ELR (cell line): ENCODE measurements at places on chromosomes 13 and 19.

DNA sequence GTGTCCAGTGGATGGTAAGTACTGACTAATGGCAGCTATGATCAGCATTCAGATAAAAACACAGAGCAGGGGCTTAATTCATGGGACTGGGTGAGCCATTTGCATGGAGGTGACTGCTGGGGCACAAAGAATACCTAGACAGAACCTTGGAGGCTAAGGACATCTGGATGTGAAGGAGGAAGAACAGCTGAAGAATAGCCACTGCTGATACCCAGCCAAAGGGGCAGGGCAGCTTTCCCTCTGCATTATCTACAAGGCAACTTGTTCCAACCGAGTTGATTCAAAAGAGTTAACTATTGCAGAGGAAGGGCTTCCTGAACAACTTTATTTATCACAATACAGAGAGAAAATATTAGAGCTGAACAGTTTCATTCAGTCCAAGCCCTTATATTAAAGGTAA, 13.1 kb upstream of the THSD1 start:
- DNase-seq: no peak

DNA sequence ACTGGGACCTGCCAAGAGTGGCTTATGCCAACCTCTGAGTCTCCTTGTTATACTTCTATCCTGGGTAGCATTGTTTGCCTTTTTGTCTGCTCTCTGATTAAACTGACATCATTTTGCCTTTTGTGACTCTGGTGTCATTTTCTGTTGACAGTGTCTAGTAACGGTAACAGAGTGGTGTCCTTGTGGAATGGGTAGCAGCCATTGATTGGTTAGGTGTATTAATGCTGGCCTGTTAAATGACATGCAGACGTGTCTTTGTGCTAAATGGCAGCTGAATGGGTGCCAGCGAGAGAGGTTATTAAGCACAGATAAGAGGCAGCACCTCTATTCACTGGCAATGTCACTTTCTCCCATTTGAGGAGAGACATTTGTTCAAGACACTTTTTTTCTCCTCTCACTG, 1289.4 kb downstream of the PCDH9 start:
- no peak for DNase-seq

GRCh38 chr19:52345162-52345561, 9.1 kb downstream of the ZNF610 start:
- DNase-seq: no peak

DNA sequence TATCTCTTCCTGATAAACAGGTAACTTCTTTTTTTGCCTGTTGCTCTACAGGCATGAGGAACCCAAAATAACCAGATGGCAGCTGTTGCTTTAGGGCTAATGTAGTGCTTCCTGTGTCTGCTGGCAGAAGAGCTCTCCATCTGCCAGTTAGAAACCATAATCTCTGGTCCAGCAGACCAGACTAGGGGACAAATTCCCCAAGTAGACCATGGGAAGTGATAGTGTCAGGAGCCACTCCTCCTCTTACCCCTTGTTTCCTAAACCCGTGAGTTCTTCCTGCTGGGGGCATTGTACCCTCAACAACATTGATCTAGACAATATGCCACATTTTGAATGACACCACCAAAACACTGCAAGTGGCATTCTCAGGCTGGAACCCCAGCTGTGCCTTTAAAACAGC, 135.9 kb downstream of the DLEU7 start:
- DNase-seq: no peak

- no peak for DNase-seq
Measured at GRCh38 chr13:111919286-111919685, 147.7 kb upstream of the SOX1 start.

DNA sequence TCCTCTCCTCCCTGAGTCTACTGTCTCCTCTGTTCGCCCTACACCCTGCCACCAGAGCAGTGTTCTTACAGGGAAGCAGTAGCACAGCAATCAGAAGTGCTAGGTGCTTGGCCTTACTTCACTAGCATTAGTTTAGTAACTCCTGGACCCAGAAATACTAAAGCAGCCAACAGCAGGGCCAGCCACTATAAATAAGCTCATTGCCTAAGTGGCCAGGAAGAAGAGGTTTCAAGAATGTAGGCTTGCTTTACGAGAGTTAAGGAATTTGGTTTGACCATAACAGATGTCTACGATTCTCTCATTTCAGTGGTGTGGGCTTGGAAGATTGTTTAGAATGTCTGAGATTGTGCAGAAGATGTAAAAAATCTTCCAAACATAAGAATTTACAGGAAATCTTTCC, 103.3 kb downstream of the ZAR1L start:
- peak; percentile 51 for DNase-seq

DNA sequence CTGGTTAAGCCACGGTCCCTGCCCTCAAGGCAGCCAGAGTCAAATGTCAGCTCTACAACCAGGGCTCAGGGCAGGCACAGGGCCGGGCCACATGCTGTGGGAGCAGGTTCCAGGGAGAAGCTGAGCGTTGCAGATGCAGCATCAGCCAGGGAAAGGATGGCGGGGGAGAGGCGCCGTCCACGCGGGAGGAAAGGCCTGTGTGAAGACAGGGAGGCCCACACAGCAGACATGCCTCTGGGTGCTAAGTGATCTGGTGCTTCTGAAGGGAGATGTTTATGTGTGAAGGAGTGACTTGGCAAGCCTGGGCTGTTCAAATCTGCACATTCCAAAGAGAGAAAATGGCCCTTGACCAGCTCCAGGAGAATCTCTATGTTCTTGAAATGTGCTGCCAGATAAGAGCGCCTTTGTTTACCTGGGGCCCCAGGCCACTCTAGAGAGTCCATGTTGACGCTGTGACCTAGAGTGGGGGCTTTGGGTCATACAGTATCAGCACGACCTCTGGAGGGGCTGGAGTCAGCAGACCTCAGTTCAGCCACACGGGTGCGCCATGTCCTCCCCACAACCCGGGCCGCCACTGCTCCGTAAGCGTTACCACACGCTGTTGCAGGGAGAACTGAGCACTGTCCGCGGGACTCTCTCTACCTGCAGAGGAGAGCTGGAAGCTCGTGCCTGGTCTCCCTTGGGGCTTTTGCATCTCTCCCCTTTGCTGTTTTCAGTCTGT, 15.9 kb upstream of the ATF5 start:
- no peak for DNase-seq

GRCh38 chr19:11159598-11160439, 4.2 kb upstream of the SPC24 start:
- DNase-seq: peak; percentile 30

DNA sequence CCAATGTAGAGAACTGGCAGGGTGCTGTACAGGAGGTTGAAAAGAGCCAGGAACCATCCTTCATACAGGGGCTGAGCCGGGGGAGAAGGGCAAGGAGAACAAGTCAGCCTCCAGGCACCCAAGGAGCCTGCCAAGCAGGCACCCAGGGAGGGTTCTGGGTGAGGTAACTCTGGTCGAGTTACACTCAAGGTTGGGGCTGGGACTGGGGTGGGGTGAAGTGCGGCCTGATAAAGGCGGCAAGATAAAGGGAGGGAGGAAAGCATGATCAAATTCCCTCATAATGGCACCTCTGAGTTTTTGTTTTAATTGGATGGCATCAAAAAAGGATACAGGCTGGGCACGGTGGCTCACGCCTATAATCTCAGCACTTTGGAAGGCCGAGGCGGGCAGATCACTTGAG, 25.0 kb downstream of the ATP8B3 start:
- DNase-seq: no peak

DNA sequence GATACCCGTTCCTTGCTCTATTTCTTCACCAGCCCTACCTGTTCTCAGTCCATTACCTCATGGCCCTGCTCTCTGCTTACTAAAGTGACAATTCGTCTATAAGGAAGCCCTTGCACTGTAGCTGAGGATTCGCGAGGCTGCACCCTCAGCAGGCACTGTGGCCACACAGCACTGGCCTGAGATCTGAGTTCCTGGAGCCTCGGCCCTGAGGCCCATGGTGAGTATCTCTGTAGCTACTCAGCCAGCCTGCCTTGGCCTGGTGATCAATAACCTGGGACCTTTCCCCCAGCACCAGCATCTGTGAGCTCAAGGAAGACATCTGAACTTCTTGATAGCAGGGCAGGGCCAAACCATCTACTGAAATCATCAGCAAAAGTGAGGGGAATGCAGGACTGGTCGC, 90.7 kb downstream of the RGCC start:
- no peak for DNase-seq

- DNase-seq: no peak
Measured at GRCh38 chr19:5773276-5773675, 11.3 kb downstream of the PRR22 start.

GRCh38 chr13:90105276-90105675, 1242.2 kb upstream of the MIR17HG start:
- peak; percentile 86 for DNase-seq

DNA sequence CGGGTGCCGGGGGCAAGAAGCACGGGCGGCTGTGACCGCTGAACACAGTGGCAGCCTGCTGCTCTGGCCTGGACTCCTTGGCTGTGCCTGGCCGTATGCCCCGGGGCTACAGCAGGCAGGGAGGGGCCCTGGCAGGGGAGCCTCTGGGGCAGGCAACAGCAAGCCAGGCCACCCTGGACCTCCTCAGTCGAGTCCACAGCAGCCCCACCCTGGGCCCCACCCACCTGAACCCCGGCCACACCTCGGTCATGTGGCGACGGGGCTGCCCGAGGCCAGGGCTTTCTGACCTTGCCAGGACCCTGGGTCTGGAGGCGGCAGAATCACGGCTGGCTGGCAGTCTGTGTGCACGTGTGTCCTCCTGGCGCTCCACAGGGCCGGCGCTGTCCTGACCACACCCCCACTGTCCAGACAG, 8.7 kb downstream of the CILP2 start:
- no peak for DNase-seq

- no peak for DNase-seq
Measured at GRCh38 chr19:45821570-45821969, 6.5 kb upstream of the RSPH6A start.

- DNase-seq: peak; percentile 98
Measured at GRCh38 chr13:98476538-98476966, 100.4 kb downstream of the STK24 start.

GRCh38 chr13:51257187-51257586, 35.0 kb downstream of the FAM124A start:
- DNase-seq: no peak

DNA sequence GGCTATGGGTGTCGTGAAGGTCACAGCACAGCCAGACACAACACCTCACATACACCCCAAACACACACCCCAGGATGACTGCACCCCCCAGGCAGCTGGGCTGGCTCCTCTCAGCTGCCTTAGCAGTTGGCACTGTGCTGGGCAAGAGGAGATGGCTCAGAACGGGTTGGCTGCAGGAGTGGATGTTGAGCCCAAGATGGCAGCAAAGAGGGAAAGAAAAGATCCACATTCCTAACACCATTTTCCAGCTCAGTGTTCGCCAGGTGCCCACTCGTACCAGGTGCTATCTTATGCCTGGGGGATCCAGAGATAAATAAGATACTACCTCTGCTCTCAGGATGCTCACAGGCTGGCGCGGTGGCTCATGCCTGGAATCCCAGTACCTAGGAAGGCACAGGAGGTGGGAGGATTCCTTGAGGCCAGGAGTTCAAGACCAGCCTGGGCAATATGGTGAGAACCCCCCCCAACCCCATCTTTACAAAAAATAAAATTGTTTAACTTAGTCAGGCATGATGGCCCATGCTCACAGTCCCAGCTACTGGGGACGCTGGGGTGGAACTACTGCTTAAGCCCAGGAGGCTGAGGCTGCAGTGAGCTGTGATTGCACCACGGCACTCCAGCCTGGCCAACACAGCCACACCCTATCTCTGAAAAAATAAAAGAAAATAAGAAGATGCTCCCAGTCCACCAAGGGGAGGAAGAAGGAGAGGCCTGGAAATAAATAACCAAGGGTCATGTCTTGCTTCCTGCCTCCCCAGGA, 89.7 kb upstream of the ZNF507 start:
- DNase-seq: no peak

- peak; percentile 28 for DNase-seq
Measured at GRCh38 chr13:44667943-44668342, 91.8 kb upstream of the TSC22D1 start.

DNA sequence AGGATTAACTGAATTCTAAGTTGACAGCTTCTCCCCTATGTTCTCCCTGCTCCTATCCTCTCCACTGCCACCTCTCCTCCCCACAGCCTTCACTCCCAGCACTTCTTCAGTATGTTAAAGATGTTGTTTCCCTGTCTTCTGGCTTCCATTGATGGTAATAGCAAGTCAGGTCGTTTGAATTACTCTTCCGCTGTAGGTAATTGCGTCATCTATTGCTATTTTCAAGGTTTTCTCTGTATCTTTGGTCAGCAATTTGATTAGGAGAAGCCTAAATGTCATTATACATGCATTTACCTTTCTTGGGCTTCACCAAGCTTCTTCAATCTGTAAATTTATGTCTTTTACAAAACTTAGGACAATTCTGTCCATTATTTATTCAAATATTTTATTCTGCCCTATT, 377.3 kb upstream of the KLF12 start:
- no peak for DNase-seq

DNA sequence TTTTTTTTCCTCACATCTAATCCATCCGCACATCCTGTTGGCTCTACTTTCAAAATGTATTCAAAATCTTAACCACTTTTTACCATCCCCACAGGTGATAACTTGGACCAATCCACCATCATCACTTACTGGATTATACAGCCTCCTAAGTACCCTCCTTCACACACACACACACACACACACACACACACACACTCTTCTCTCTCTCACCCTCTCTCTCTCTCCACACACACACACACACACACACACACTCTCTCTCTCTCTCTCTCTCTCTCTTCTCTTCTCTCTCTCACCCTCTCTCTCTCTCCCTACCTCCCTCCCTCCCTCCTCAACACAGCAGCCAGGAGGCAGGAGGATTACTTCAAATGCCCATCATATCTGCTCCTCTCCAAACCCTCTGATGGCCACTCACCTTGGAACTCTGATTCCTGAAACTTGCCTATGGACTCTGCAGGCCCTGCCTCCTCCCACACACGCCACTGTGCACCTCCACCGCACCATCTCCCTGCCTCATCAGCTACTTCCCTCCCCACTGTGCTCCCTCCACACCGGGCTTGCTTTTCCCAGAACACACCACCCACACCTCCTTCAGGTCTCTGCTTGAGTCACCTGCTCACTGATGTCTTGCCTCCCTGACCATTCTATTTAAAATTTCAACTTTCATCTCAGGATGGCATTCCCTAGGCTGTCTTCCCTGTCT, 39.7 kb downstream of the RCBTB2 start:
- peak; percentile 28 for DNase-seq

DNA sequence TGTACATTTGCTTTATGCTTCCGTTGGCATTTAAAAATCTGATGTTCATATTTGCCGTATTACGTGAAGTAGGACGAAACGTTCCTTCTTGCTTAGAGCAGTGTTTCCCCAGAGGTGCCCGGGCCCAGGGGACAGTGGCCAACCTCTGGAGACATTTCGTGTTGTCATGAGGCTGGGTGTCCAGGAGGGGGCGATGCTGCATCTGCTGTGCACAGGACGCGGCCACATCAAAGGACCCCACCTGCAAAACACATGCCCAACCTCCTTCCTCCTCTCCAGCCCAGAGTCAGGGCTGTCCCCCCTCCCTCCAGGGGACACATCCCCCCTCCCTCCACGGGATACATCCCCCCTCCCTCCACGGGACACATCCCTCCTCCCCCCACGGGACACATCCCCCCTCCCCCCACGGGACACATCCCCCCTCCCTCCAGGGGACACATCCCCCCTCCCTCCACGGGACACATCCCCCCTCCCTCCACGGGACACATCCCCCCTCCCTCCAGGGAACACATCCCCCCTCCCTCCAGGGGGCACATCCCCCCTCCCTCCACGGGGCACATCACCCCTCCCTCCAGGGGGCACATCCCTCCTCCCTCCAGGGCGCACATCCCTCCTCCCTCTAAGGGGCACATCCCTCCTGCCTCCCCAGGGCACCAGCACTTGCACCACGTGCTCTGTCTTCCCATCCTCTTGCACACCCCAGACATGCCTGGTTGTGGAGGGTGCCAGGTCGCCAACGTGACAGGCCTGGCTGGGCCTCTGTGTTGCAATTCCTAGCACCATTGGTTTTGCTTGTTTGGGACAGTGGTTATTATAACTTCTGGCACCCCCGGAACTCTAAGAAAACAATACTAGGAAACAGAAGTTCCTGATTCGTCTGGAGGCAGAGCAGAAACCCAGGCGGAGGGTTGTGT, 46.7 kb downstream of the GAS6 start:
- DNase-seq: peak; percentile 88
